ENCODE measurements at places on chromosomes 16 and 17.
A peak's percentile ranks its signal among the peaks of the same experiment; 100 is the strongest.

DNA sequence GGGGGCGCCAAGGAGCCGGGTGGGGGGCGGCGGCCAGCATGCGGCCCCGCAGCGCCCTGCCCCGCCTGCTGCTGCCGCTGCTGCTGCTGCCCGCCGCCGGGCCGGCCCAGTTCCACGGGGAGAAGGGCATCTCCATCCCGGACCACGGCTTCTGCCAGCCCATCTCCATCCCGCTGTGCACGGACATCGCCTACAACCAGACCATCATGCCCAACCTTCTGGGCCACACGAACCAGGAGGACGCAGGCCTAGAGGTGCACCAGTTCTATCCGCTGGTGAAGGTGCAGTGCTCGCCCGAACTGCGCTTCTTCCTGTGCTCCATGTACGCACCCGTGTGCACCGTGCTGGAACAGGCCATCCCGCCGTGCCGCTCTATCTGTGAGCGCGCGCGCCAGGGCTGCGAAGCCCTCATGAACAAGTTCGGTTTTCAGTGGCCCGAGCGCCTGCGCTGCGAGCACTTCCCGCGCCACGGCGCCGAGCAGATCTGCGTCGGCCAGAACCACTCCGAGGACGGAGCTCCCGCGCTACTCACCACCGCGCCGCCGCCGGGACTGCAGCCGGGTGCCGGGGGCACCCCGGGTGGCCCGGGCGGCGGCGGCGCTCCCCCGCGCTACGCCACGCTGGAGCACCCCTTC lies 484 bp downstream of the FZD2 start:
- peak; percentile 50 for DNase-seq

DNA sequence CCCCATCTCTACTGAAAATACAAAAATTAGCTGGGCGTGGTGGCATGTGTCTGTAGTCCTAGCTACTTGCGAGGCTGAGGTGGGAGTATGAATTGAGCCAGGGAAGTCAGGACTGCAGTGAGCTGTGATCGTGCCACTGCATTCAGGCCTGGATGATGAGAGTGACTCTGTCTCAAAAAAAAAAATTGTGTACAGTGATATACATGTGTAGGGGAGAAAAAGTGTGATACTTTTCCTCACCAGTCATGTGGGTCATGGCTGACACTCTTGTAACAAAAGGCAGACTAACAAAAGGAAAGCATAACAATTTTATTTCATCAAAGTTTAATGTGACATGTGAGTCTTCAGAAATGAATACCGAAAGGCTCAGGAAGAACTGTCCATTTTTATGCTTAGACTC lies 2.0 kb upstream of the ABCC12 start:
- DNase-seq = no peak

DNA sequence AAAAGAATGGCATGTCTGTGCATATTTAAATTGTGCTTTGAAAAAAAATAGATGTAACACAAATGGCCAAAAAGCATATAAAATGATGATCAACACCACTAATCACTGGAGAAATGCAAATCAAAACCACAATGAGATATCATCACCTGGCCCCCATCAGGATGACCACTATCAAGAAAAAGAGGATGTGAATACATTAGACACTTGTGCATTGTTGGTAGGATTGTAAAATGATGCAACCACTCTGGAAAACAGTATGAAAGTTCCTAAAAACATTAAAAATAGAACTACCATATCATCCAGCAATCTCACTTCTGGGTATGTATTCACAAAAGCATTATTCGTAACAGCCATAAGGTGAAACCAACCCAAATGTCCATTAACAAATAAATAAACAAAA lies 91.5 kb downstream of the SPAG9 start:
- DNase-seq = no peak

GRCh38 chr16:73095885-73096421 lies 48.0 kb upstream of the ZFHX3 start:
- no peak for DNase-seq

GRCh38 chr16:86458149-86458777 lies 52.1 kb upstream of the FOXF1 start:
- DNase-seq = no peak

DNA sequence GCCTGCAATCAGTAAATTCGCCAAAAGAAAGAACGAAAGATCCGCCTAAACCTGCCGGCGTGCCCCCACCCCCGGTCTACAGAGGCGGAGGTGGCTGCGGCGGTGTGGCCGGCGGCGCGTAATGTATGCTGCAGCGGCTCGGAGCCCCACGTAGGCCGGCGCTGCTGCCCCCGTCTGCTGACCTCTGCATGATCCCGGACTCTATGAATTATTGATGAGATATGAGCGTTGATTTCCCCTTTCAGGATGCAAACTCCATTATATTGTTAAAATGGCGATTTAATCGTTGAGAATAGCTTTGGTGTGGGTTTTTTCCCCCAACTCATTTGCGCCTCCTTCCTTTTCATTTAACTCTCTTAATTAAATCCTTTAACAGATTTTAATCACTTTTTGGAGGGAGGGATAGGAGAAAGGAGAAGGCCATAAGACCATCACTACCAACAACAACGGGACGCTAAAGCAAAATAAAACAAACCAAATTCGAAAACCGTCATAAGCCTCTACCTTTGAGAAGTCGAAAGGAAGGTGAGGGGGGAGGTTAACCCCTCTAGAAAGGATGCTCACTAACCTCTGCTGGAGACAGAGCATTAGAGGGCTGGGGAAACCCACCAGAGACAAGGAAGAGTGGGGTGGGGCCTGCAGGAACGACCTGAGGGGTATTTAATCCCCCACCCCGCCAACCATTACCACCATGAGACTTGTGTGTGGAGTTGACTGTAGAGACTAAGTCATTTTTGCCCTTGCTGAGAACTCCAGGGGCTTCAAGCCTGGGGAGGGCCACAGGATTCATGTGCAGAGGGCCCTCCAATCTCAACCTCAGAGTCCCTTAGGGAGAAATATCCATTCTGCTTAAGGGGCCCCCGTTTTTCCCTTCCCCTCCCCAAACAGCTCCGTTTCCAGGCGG lies 3.4 kb downstream of the HOXB3 start:
- peak; percentile 70 for DNase-seq

DNA sequence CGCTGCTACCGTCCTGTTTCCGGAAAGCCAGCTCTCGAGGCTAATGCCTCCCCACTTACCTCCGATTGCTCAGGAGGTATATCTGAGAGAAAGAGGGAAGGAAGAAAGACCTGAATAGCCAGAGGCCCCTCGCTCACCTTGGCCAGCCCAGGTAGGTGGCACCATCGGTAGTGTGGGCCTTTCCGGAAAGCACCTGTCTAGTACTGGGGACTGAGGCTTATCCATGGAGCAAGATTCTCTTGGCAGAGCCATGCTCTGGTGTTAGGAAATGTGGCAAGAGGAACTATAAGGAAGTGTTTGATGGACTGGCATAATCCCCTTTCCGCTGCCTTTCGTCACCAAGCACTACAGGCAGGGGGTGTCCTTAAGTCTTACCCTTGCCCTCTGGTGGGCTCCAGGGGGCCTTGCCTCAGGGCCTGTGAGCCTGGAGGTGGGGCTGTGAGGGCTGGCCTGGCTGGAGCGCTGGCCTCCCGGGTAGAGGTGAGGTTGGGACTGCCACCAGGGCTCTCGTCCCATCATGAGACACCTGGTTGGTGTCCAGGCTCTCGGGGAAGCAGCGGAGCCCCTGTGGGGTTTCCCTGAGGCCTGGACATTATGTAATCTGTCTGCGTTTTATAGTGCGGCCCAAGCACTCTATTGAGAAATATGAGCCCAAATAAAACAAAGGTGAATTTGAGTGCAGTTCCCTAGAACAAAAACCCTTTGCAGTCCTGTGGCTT lies 2.9 kb downstream of the CMIP start:
- no peak for DNase-seq

GRCh38 chr17:4098521-4099209 lies 44.2 kb downstream of the ZZEF1 start:
- no peak for DNase-seq

All from GM13977 (cell line).